ENCODE measurements at places on chromosomes 12 and 14.
A peak's percentile ranks its signal among the peaks of the same experiment; 100 is the strongest.

GRCh38 chr12:120713861-120714482 lies 3.7 kb downstream of the UNC119B start:
- DNase-seq, result peak; percentile 69

- no peak for DNase-seq
Observed at GRCh38 chr14:100073576-100074430, 8.6 kb downstream of the EVL start.

GRCh38 chr12:4700621-4701026 lies 19.6 kb upstream of the GALNT8 start:
- DNase-seq, result no peak

DNA sequence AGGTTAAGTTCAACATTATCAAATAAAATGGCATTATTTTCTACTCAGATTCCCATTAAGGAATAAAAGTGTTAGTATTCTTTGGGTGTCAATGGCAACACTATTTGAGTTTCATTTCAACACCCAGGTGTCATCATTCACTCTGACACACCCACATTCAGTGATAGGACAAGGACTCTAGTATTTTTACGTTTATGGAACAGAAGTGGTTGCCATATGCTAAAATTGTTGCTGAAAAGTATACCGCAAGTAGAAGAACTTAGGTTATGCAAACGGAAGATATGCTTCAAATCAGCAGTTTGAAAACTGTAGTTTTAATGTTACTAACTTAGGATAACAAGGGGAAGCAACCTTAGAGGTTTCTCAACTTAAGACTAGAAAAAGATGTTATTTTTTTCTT lies 20.0 kb upstream of the SGPP1 start:
- no peak for DNase-seq

- DNase-seq, result no peak
Observed at GRCh38 chr14:33714527-33715226, 236.2 kb downstream of the EGLN3 start.

- no peak for DNase-seq
Observed at GRCh38 chr12:70736351-70737133, 99.3 kb upstream of the PTPRB start.

Data from stimulated activated CD4-positive, alpha-beta T cell treated with anti-CD3 and anti-CD28 coated beads, Interleukin-1b, Interleukin-23, amount 100 ng/mL, for 24 hours (primary cell).